Amniotic stem cell (primary cell): ENCODE measurements at places on chromosomes 12 and 14.

DNA sequence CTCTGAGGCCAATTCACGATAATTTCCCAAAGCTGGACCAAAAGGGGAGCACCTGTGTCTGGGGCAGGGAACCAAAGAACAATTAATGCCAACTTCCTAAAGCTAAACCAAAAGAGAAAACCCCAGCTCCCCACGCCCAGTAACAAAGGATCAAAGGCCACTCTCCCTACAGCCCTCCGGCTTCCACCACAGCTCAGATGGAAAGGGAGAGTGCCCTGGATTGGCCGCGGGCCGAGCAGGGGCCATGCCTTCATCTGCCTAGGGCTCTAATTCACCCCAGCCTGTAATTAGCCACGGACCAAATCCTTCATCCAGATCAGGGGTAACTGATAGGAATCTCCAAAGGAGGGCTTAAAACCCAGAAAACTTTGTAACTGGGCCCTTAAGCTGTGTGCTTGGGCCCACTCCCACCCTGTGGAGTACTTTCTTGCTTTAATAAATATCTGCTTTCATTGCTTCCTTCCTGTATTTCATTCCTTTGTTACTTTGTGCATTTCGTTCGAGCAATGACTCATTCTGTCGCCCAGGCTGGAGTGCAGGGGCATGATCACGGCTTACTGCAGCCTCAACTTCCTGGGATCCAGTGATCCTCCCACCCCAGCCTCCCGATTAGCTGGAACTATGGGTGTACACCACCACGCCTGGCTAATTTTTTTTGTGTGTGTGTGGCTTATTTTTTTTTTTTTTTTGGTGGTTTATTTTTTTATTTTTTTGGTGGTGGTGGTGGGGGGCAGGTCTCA lies 65.5 kb upstream of the PPP4R3A start:
- no peak for DNase-seq

GRCh38 chr12:125684968-125685790 lies 619.9 kb downstream of the AACS start:
- DNase-seq: no peak

DNA sequence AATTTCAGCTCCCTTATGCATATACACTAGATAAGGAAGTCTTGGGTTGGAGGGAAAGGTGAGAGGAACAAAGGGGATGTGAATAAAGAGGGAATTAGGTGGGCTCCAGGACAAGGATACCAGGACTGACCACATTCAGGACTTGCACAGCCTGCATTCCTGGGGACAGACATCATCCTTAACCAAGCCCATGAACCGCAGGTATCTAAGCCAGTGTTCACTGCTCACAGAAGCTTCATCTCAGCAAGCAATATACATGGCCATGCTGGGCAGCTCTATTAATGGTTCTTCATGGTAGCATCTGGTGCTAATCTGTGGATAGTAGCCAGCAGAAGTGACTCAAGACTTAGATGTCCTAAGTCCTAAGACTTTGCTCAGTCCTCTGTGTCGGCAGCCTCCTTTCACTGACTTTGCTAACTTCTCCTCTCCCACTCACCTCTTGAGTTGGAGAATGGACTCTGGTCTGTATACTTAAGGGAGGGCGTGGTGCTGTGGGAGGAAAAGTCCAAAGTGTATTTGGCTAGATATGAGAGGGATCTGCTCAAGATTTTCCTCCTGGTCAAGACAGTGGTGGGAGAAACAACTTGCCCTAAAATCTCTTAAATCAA lies 136.1 kb downstream of the ASCL1 start:
- no peak for DNase-seq

GRCh38 chr14:65676361-65677014 lies 264.0 kb downstream of the FUT8 start:
- no peak for DNase-seq

- no peak for DNase-seq
Measured at GRCh38 chr14:65631040-65631439, 218.5 kb downstream of the FUT8 start.

DNA sequence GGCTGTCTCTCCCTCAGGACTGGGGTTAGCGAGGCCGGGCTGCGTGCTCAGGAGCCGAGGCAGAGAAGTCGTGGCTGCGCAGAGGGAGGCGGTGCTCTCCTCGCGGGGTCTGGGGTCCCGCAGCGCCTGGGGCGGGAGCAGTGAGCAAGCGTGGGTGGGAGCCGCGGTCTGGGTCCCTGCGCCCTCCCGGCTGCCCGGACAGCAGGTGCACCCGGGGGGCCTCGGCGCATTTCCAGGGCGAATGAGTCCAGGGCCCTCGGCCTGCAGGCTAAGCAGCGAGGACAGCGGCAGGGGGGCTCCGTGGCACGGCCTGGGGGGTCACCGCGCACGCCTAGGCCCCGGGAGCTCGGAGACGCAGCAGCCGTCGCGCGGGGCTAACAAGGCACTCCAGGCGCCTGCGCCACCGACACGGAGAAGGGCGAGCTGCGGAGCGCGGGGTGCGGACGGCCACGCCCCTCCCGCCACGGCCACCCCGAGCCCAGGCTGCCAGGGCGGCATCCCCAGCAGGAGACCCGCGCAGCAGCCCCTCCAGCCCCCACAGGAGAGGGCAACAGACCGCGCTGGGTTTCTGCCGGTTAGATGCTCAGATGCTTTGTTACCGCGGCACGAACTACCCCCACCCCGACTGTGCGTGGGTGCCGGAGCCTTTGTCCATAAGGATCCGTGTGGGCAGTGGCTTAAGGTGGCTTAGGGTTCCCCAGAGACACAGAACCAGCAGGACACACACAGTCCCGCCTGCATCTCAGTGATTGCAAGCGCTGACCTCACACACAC lies 117.7 kb upstream of the C14orf180 start:
- no peak for DNase-seq

GRCh38 chr14:61178226-61179060 lies 102.7 kb downstream of the TMEM30B start:
- peak; percentile 82 for DNase-seq

DNA sequence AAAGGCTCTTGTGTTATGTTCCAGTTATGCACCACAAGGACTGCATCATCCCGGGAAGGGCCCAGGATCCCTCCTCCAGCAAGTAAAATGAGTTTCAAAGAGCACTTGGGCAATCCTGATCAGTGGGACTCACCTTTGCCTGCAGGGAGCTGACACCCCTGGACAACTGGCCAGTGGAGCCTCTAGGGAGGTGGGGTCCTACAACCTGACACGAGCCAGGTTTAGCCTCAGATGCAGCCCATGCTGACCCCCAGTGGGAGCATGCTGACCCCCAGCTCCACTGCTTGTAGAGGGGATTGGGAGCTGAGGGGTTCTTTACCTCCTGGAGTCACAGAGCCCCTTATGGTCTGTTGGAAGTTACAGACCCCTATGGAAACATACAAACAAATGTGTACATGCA lies 365.8 kb downstream of the CACNA1C start:
- no peak for DNase-seq

DNA sequence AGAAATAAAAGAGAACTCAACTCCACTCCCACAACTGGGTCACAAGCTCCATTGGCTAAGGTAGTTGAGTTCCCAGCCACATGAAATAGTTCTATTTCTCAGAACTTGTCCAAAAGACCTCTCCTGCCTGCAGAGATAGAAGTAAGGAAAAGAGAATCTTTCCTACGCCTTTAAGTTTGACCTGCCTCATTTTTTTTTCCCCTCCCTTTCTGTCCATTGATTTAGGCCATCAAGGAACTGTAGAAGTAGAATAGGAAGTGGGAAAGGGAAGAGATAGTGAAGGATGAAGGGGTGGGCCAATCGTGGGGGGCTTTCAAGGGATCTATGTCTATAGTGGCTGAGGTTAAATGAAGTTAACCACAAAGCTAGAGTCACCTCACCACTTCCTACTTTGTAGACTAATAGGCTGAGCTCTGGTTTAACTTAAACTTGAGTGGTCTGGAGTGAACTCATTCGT lies 13.9 kb upstream of the NUDT4 start:
- DNase-seq: no peak

GRCh38 chr14:52003324-52003723 lies 14.0 kb downstream of the RTRAF start:
- DNase-seq: no peak

- DNase-seq: no peak
Measured at GRCh38 chr12:49944718-49945117, 5.8 kb upstream of the AQP2 start.

GRCh38 chr12:40561395-40561966 lies 130.8 kb upstream of the CNTN1 start:
- no peak for DNase-seq

DNA sequence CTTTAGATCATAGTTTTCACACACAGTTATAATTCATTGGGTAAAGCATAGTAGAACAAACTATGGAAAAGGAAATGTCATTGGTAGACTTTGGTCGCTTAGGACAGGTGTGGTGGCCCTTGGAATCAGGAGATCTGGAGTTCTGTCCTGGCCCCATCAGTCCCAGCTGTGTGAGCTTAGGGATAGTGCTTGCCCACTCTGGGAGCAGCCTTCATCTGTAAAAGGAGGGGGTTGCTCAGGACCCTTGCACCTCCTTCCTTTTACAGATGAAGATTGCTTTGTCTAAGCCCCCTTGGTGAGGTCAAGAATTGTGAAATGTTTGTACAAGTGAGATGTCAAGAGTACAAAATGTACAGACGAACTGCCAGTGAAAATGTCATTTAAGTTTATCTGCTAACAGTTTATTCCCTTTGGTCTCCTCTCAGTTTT lies 93.2 kb downstream of the BORCS5 start:
- DNase-seq: no peak

DNA sequence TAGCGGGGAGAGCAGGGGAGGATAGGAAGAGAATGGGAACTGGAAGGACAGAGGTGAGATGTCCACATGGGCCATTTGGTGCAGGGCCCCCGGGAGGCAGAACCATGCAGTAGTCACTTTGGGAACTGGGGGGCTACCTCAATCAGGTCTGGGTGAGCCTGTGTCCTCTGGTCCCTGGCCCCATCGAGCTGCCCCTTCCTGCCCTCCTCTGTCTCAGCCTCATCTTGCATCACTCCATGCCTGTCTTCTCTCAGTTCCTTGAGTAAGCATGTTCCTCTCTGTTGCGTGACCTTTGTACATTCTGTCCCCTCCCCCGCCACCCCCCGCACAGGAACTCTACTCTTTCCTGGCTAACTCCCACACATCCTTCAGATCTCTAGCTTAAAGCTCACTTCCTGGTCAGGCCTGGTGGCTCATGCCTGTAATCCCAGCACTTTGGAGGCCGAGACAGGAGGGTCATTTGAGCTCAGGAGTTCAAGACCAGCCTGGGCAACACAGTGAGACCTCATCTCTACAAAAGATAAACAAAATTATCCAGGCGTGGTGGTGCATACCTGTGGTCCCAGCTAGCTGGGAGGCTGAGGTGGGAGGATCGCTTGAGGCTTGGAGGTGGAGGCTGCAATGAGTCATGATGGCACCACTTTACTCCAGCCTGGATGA lies 23.2 kb downstream of the FOS start:
- DNase-seq: no peak

GRCh38 chr12:83739607-83740006 lies 1052.9 kb downstream of the TMTC2 start:
- DNase-seq: no peak

- no peak for DNase-seq
Measured at GRCh38 chr12:92147491-92147890, 1.8 kb upstream of the BTG1 start.

GRCh38 chr12:52873832-52874572 lies 25.2 kb upstream of the KRT78 start:
- peak; percentile 79 for DNase-seq

- peak; percentile 31 for DNase-seq
Measured at GRCh38 chr12:98595243-98595988, 1.9 kb downstream of the SLC25A3 start.

GRCh38 chr12:119682639-119683252 lies 14.8 kb downstream of the PRKAB1 start:
- DNase-seq: no peak

DNA sequence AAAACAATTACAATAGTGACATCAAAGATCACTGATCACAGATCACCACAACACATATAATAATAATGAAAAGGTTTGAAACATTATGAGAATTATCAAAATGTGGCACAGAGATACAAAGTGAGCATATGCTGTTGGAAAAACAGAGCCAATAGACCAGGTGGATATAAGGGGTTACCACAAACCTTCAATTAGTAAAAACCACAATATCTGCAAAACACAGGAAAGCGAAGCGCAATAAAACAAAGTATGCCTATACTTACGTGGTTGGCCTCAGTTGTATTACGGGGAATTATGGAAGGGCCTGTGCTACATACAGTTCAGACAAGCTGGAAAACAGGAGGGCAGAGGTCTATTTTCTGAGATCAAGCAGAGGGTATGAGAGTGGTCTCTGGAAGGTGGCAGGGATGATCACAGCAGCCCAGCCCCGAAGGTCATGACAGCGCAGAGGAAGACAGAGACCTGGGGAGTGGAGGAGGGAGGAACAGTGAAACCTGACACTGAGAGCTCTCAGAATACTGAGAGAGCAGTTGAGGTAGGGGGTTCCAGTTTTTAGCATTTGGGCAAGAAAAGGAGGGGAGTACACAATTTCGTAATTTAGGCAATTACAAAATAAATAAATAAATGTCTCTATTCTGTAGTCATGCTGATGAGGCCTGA lies 41.3 kb downstream of the IFNG start:
- DNase-seq: no peak

DNA sequence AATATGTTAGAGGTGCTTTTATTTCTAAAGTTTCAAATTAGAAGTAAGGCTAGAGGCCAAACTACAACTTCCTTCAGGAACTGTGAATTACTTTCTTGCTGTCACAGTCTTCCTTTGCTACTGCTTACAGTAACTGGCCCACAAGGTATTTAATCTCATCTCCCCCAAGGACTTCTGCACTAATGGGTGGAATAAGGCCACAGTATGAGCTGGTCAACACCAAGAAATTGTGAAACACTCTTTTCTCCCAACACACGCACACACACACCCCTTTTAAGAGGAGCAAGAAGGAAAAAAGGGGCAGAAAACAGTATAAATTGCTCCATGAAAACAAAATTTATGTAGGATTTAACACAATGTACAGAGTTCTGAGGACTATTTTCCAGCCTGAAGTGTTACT lies 45.6 kb downstream of the SCAF11 start:
- no peak for DNase-seq

DNA sequence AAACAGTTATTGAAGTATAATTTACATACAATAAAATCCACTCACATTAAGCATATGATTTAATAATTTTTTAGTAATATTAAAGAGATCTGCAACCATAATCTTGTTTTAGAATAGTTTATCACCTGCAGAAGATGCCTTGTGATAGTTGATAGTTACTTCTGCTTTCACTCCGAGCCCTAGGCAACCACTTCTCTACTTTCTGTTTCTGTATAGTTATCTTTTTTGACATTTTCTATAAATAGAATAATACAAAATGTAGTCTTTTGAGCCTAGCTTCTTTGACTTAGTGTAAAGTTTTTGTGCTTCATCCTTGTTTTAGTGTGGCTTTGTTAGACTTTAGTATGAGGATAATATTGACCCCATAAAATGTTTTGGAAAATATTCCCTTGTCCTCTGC lies 111.0 kb downstream of the MNAT1 start:
- no peak for DNase-seq

DNA sequence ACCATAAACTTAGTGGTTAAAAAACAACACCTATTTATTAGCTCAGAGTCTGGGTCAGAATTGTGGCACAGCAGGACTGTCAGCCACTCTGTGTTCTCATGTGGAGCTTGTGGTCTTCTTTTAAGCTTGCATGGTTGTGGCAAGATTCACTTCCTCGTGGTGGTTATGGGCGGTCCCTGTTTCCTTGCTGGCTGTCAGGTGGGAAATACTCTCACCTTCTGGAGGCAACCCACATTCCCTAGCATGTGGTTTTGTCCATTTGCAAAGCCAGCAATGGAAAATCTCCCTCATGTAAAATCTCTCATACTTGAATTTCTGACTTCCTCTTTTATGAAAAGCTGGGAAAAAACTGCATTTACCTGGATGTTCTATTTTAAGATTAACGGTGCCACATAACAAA lies 229.8 kb downstream of the ALX1 start:
- DNase-seq: no peak
